GM19239 (cell line): ENCODE measurements at places on chromosomes 3 and 15.
A peak's percentile ranks its signal among the peaks of the same experiment; 100 is the strongest.

DNA sequence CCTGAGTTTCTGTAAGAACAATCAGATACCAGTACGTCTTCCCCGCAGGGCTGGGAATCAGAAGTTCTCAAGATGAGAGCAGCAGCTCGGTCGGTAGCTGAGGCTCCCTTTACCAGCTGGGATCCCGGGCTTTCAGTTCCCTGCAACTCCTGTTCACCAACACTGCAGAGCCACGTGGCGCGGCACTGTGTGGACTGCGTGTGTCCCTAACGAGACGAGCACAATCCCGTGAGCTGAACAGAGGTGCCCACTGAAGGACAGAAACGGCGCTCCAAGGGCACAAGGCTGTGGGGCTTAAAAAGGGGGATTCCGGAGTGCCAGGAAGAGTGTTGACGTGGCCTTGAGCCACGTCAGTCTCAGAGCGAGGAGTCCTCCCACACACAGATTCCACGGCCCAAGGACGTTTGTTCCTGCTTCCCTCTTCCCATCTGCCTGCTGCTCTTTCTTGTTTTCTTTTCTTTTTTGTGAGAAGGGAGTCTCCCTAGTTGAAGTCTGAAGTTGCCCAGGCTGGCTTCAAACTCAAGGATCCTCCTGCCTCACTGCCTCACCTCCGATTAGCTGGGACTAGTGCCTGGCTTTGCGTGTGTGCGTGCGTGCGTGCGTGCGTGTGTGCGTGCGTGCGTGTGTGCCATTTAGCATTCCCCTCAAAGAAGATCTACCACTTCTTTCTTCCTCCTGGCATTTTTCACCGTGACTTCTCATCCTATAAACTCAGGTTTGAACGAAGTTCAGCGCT lies 37.1 kb upstream of the RPL35A start:
- no peak for DNase-seq

GRCh38 chr3:160413613-160414248 lies 14.3 kb downstream of the SMC4 start:
- DNase-seq, result peak; percentile 19

DNA sequence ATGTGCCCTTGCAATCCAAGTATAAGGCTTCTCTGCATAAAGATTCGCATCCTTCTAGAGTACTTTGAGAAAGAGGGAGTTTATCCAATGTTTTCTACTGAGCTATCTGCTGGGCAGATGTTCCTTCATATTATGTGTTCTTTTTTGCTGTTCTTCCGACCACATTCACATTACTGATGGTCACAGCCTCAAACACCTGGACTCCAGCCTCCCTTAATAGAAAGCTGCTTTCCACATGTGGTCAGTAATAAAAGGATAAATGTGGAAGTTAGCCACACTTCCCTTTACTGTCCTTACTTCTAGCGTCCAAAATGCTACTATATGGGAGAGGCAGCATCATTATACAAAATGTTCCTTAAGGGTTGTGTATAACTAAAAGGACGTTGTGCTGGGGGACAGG lies 116.9 kb downstream of the CD47 start:
- no peak for DNase-seq

GRCh38 chr15:66715720-66716655 lies 14.0 kb downstream of the SMAD6 start:
- no peak for DNase-seq

DNA sequence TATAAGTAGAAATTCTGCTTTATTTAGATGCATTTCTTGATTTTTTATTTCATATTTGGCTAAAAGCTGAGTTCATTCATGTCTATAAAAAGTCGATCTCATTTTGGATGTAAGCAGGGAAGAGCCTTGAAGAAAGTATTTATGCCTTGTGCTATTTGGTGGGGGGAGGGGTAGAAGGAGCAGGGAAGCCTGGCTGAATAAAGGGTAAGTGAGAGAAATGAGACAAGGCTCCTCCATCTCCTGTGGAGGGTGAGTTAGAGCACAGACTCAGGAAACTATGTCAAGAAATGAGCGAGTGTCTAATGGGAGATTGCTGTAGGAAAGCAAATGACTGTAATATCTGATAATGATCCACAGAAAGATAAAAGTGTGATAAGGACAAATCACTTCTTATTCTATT lies 121.8 kb upstream of the ATP11B start:
- no peak for DNase-seq

- no peak for DNase-seq
Measured at GRCh38 chr3:72515281-72515680, 333.0 kb downstream of the SHQ1 start.

- DNase-seq, result no peak
Measured at GRCh38 chr15:39040861-39041260, 476.2 kb upstream of the RASGRP1 start.

DNA sequence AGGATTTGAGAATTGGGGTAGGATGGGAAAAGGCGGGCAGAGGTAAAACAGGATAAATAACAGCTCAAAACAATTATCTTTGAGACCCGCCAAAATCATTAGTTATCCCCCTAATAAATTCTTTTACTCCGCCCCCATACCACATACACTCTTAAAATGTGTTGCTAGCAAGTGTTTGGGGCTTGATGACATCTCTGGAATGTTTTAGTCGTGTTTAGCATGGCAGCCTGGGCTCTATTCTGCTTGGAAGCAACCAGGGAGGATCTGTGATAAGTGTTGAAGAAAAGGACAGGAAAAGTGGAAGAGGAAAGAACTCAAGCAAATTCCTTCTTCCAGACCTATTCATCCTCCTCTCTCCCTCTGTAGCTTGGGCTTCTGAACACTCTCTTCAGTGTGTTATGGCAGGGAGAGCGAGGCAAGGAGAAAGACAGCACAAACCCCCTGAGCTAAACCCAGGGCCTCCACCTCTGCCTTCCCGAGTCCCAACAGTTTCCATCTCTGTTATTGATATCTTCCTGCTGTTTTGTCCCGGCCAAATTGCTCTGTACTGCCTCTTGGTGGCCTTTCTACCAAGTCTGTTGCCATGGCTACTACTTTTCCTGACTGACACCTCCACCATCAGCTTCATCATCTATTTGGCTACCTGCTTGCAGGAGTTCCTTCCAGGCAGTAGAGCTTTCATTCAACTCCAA lies 135.8 kb downstream of the RPL22L1 start:
- no peak for DNase-seq

DNA sequence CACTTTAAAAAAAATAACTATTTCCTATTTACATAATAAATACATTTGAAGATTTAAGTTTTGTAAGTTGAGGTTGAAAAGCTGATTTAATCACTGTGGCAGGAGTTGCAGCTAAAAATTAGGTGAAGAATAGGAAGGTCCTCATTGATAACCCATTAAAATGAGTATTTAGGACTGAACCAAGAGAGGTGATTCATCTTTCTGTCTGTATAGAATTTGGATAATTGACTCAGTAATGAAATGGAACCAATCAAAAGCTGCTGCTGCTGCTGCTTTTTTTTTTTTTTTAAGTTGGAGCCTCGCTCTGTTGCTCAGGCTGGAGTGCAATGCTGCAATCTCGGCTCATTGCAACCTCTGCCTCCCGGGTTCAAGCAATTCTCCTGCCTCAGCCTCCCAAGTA lies 190.5 kb downstream of the KLHL25 start:
- no peak for DNase-seq

DNA sequence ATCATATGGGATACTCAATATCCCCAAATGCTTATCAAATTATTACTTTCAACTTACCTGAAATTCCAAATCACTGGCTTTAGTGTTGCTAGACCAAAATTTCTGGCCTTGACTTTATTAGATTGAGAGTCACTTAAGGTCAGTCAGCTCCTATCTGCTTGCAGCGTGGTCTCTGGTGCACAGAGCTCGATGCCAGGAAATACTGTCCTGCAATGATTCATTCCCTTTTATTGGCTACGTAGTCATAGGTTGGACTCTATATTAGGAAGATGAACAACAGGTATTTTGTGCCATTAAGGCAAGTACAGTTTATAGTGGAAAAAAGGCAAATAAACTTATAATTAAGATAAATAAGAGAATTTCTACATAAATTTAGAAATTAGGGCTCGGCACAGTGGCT lies 378.6 kb upstream of the MCTP2 start:
- DNase-seq, result no peak

DNA sequence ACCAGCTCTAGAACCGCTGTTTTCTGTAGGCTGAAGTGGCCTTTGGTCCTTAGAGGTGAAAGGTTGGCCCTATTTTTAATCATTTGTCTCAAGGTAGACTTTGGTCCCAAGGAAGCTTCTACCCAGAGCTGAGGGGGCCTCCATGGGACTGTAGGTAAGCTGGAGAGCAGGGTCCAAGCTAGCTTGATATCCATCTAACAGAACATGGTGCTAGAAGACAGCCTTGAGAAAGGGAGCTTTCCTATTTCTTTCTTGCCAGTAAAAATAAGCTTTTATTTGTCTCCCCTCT lies 3.6 kb upstream of the TNFAIP8L3 start:
- no peak for DNase-seq
